ENCODE measurements at places on chromosomes 1 and 21.

GRCh38 chr21:42377951-42378340 is 11.6 kb upstream of the TFF1 start:
- no peak for DNase-seq

DNA sequence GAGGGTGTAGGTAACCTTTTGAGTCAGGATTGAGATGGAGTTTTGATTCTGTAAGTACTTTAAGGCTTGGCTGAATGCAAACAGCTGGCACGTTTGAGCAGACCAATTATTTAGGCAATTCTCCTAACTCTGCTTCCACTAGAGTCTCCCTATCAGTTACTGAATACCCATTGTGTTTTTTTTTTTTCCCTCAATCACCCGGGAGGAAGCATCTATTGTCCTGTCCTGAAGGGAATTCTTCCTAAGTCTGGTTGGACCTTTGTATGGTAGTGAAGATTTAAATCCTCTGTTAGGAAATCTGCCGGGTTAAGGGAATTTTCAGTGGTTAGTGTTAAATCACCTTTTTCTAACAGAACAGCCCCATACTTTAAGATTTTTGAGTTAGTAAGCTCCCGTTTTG is 571.2 kb upstream of the USP24 start:
- DNase-seq = no peak

GRCh38 chr1:201173736-201174135 is 16.9 kb upstream of the IGFN1 start:
- no peak for DNase-seq

DNA sequence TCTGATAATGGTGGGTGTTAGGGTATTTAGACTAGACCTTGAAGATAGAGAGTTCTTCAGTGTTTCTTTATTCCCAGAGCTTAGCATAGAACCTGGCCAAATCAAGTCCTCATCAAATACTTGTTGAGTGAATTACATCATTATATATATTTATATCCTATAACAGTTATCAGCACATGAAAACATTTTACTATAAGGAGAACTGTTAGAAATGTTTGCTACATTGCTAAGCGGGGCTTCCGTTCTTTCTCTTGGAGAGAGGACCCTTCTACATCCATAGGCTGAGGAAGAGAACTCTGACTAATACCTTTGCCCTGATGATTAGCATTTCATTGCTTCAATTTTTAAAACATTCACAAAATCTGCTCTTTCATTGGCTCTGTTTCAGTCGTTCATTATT is 66.5 kb upstream of the NBL1 start:
- DNase-seq = no peak

- DNase-seq = peak; percentile 54
These were observed 22.9 kb upstream of the LDLRAP1 start for GRCh38 chr1:25520446-25521061.

GRCh38 chr21:41888749-41889376 is 9.7 kb upstream of the PRDM15 start:
- DNase-seq = no peak

GRCh38 chr1:206757524-206758266 is 12.9 kb upstream of the IL19 start:
- no peak for DNase-seq

DNA sequence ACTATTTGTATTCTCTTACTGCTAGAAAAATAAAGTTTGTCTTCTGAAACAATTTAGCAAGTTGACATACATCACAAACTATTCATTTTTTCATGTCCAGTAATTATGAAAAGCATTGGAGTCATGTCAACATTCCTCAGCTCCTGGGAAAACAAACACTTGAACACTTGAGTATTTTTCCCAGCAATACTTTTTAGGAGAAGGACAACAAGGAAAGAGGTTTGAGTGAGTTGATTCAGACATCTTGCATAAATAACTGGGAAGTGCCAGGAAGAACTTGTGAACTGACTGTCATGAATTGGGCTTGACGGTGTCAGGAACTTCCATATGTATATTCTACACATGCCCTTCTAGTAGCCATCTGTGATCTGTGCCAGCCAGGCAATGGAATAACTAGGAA is 195.6 kb downstream of the HMCN1 start:
- no peak for DNase-seq

DNA sequence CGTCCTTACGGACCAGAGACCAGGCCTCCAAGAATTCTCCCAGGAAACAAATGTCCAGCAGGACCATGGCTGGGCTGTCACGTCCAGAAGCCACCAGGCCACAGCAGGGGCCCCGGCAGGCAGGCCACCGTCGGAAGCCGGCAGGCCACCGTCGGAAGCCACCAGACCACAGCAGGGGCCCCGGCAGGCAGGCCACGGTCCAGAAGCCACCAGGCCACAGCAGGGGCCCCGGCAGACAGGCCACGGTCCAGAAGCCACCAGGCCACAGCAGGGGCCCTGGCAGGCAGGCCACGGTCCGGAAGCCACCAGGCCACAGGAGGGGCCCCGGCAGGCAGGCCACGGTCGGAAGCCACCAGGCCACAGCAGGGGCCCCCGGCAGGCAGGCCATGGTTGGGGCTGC is 67.0 kb upstream of the PDE9A start:
- DNase-seq = no peak

- DNase-seq = no peak
These were observed 69.1 kb downstream of the DISC1 start for GRCh38 chr1:231695439-231696255.

Measured in stimulated activated CD4-positive, alpha-beta T cell treated with anti-CD3 and anti-CD28 coated beads, Interleukin-15, amount 100 ng/mL, for 1 hour (primary cell).